ENCODE measurements at places on chromosomes 6 and 20.

DNA sequence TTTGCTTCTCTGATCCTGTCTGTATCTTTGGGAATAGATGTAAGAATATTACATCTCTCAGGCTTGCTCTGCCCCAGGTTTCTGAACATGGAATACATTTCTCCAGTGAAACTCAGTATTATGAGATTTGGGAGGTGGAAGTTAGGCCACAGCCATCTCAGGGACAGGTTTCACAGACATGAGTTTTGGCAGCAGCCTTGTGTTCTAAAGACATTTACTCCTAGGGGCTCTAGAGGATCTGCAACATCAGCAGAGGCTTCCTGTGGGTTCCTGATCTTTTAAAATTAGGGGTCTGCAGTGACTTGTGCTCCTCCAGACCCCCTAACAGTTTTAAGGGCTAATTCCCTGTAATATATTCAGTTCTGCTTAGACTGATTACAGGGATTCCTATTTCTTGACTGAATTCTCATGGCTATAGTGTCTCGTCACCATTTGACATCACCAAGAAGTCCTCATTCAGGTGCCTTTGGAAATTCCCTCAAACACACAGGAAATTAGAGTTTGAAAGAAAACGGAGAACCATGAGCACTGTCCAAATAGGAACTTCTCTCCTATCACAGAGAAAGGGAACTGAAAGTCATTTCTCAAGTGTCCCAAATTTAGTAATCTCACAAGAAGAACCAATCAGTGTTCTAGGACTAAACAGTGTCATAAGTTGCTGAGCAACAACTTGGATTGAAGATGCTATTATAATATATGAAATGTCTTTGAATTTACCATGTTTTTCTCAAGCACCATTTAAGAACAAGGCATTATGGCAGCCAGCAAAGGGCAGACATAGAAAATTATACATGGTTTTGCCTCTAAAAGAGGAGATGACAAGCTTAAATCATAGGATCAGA is 2.5 kb upstream of the HLA-DRA start:
- DNase-seq = no peak

- DNase-seq = no peak
Observed at GRCh38 chr20:18233408-18233943, 54.9 kb upstream of the ZNF133 start.

GRCh38 chr6:111478064-111478476 is 4.9 kb downstream of the REV3L start:
- DNase-seq = no peak

GRCh38 chr6:31005249-31006020 is 4.8 kb upstream of the MUC22 start:
- no peak for DNase-seq

GRCh38 chr6:13267142-13267651 is 61.1 kb downstream of the TBC1D7 start:
- DNase-seq = no peak

DNA sequence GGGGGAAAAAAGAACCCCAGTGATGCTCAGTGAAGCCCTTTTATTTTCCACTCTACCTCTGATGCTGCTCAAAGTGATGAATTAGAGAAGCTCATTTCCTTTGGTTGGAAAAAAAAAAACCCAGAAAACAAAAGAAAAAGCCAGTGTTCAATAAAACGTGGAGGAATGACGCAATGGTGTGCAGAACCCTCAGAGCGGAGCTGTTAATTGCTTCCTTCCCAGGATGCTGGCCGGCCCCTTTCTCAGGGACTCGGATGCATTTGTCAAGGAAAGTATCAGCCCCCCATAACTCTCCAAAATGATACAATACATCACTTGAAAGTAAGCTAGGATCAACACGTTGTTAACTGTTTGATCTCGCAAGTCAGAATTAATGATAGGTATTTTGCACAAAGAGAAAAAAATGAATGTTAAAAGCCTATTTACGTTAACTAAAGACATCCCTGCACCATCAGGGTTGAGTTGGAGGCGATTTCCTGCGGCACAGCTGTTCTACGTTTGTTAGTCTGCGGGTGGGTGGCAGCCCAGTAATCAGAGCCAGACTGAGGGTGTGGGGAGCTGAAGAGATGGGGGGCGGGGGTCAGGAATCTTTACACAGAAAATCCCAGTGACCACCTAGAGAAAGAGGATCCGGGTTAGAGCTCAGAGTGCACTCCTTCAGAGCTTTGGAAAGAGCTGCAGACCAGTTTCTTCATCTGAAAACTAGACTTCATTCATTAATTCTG is 132.4 kb downstream of the BMP7 start:
- no peak for DNase-seq

- no peak for DNase-seq
Observed at GRCh38 chr6:159229651-159230051, 60.5 kb downstream of the FNDC1 start.

GRCh38 chr6:144944106-144944505 is 659.0 kb downstream of the UTRN start:
- DNase-seq = no peak

GRCh38 chr6:29490552-29490951 is 2.8 kb upstream of the MAS1L start:
- no peak for DNase-seq

DNA sequence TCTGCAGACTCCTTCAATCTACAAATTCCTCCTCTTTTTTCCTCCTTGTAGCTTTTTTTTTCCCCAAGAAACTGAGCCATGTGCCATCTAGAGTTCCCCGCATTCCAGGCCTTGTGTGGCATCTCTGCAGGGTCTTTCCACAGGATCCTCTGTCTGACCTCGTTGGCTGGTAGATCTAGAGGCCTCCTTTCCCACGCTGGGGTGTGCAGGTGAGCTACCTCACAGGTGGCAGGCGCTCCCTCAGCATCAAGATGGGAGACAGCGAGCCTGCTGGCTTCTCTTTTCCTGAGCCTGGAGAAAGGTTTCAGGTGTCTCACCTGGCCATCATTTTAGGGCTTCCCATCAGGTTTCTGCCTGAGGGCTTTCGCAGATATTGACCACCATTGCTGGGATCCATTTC is 9.6 kb upstream of the NELFCD start:
- no peak for DNase-seq

DNA sequence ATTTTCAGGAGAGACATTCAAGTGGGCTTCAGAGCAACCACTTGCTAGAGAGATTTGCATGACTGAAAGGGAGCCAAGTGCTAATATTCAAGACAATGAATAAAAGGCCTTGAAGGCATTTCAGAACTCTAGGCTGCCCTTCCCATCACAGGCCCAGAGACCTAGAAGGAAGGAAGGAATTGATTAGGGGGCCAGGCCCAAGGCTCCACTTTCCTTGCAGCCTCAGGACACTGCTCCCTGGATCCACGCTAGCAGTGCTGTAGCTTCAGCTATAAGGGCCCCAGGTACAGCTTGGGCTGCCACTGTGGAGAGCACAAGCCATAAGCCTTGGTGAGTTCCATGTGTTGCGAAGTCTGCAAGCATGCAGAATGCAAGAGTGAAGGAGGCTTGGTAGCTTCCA is 731.9 kb upstream of the FLRT3 start:
- DNase-seq = no peak

- DNase-seq = peak; percentile 81
Observed at GRCh38 chr6:13487122-13488014, at the start of gene GFOD1. GFOD1 (minus strand) TSS chr6:13487600; CDS start chr6:13486890, 710 bp downstream.

DNA sequence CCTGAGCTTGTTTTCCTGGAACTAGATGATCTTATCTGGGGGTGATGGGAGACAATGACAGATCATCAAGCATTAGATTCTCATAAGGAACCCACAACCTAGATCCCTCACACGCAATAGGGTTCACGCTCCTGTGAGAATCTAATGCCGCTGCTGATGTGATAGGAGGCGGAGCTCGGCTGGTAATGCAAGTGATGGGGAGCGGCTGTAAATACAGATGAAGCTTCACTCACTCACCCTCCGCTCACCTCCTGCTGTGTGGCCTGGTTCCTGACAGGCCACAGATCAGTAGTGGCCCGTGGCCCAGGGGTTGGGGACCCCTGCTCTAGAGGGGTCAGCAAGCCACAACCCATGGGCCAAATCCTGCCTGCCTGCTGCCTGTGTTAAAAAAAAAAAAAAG is 435.9 kb downstream of the CD83 start:
- no peak for DNase-seq

DNA sequence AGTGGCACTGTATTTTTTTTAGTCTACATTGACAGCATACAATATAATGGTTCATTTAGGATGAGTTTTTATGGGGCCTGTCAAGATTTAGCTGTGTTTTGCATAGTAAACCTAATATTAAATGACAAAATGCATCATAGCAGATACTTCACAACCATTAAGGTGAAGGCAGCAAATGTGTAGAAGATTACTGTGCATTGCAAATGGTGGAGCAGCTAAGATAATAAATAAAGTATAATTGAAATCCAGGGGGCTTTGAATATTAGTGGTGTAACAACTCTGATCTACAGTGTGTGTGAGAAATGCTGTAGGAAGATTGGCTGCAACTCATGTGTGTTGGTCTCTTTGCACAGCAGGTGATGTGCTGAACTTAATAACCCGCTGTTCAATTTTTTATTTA is 801.9 kb upstream of the CITED2 start:
- DNase-seq = no peak

DNA sequence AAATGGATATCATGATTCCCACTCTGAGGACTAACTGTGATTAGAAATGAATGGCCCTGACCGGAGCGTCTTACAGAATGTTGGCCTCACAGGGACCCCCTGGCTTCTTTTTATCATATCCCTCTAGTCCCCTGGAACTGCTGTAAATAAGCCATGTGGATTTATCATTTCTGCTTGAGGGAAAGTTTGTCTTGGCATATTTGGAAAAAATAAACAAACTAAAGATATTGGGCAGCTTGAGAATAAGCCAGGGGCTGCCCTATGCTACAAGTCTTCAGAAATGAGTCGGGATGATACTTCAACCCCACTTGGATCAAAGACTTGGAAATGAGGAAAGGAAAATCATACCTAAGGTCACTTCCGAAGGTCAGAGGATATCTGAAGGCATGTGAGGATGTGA is 179.1 kb downstream of the THBS2 start:
- DNase-seq = no peak

- no peak for DNase-seq
Observed at GRCh38 chr6:95973976-95974375, 41.8 kb upstream of the FUT9 start.

DNA sequence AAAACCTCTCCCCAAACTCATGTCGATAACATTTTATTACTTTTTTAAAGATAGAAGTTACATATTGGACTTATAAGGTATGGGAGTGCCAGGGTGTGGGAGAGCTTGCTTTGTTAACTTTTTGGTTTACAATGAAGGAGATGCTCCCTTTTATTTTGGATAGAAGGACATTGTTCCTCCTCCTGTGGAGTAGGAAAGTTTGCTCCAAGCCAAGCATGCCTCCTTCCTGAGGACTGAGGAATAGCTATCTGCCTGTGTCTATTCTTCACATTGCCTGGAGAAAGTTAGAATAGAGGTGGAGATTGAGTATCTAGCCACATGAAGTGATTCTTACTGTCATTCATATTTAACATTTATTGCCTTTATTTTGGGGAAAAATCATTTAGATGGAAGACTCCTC is 71.9 kb downstream of the EYA4 start:
- DNase-seq = no peak

- DNase-seq = no peak
Observed at GRCh38 chr6:112370946-112371345, 23.8 kb downstream of the RFPL4B start.

DNA sequence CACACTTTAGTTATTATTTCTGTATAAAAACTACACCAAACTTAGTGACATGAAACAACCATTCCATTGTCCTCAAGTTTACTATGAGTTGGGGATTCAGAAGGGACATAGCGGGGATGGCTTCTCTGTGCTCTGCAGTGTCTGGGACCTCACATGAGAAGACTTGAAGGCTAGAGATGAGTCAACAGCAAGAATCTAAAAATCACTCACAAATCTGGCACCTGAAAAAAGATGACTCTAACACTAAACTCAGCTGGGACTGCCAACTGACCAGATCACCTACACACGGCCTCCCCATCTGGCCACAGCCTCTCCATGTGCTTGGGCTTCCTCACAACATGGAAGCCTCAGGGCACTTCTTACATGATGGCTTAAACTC is 63.0 kb upstream of the EYA2 start:
- no peak for DNase-seq

GRCh38 chr6:165899611-165900010 is 236.6 kb upstream of the PDE10A start:
- DNase-seq = no peak

DNA sequence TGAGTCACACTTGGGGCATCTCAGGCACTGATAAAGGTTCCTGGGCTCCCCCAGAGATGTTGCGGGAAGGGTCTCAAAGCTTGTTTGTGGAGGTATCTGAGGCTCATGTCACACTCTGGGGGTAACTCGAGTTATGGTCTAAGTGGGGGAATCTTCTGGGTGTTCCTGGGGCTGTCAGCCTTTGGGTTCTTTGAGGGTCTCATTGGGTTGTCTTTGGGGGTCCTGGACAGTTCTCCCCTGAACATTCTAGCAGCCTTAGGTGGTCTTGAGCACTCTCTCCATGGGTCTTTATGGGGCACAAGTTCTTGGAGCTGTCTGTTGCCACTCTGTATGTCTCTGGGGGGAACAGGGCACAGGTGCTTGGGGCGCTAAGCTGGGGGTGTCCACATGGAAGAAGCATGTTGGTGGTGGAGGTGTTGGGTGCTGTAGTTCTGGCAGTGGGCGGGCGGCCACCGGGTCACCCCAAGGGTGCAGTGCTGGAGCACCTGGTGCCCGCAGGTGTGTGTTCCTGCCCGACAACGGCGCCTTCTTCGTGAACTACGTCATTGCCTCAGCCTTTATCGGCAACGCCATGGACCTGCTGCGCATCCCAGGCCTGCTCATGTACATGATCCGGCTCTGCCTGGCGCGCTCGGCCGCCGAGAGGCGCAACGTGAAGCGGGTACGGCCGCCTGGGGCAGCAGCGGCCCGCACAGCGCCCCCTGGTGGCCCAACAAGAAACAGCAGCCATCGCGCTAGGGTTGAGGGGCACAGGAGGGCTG is 7.1 kb upstream of the CAPN11 start:
- no peak for DNase-seq

DNA sequence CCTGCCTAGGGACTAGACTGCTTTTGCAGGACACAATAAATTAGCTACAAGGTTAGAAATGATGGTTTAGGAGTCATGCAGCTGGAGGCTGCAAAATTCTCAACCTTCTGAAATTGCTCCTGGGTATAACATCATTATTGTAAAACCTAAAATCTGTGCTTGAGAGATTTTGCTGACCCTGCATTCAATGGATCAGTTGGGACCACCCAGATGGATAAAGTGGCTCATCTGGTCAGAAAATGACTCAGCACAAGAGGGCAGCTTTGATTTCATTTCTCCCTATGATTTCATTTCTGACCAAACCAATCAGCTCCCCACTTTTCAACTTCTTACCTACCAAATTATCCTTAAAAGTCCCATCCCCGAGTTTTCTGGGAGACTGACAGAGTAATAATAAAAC is 367.3 kb upstream of the AGPAT4 start:
- no peak for DNase-seq

- no peak for DNase-seq
Observed at GRCh38 chr6:151025076-151025475, 159.6 kb downstream of the MTHFD1L start.
